ENCODE measurements at places on chromosomes 5 and 9.

GRCh38 chr5:7364226-7364875 is 31.6 kb upstream of the ADCY2 start:
- DNase-seq: no peak

- DNase-seq: no peak
Measured at GRCh38 chr5:58985311-58985710, 402.4 kb downstream of the RAB3C start.

DNA sequence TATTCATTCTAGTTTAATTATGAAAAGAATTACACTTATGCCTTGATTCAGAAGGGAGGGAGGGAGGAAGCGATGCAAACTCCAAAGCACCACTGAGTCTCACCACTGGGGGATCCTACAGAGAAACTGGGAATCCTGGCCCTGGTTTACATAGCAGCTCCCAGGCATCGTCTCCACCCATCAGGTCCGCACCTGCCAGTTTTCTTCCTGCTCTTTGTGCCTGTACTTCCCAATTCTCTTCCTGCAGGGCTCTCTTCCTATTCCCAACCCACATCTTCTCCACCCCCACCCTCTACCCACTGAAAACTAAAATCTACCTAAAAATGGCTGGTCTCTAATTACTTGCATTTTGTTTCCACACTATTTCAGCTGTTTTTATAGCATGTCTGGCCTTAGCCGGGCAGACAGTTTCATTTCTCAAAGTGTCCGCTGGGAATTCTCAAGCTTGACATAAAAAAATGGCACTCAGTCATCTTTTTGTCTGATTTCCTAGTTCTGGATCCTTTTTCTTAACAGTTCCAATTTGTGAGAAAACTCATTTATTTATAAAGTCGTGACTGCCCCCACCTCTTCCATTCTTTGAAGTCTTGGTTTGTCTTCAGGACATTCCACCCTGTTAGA is 1.6 kb upstream of the TNIP1 start:
- no peak for DNase-seq

DNA sequence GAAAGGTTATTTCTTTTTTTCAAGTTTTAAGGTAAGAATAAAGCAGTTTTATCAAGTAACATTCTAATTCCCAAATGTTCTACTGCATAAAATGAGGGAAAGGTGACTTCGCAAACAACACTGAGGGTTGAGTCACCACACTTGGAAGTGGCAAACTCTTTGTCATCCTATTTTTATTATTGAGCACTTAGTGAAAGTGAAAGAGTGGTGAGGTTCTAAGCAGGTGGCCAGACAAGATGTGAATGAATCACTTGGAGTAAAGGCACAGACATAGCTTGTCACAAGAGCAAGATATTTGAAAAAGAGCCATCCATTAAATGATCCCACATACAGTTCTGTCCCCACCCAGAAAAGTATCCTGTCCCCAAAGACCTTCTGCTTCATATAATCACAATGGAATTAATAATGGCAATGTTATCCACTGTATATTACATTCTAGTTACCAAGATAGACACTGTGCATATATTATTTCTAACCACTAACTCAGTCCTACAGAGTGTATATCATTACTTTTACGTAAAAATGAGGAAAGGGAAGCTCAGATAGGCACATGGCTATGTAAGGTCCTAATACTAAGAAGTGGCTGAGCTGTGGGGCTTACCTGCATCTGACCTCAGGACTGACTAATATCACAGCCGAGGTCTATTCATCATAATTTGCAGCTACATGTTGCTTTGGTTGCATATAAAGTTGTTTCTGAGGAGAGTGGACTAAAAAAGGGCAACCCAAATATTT is 730.4 kb upstream of the MEF2C start:
- no peak for DNase-seq

GRCh38 chr9:4106760-4107143 is 193.1 kb downstream of the GLIS3 start:
- no peak for DNase-seq

DNA sequence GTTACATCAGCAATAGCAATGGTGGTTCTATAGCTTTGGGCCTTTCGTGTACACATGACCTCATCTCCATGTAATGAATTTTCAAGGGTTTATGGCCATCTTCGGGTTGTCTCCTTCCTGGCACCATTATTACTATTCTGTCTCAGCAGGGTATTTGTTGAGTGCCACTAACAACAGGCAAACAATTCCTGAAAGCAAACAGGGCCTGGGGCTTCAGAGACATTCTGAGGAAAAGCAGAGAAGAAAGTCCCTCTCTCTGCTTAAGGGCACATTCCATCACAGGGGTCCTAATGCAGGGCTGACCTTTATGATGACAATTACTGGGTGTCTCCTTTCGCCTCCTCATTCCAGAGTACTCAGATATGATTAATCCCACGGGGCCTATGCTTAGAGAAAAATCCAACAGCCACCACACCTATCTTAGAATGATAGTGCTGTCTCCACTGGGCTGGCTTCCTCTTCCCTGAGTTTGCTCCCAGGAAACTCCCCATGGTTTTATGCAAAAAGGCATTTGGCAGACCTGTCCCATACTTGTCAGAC is 540.2 kb upstream of the ZNF462 start:
- no peak for DNase-seq

- no peak for DNase-seq
Measured at GRCh38 chr9:76321195-76321828, 72.9 kb downstream of the RFK start.

GRCh38 chr9:5579881-5580280 is 49.0 kb upstream of the RIC1 start:
- no peak for DNase-seq

DNA sequence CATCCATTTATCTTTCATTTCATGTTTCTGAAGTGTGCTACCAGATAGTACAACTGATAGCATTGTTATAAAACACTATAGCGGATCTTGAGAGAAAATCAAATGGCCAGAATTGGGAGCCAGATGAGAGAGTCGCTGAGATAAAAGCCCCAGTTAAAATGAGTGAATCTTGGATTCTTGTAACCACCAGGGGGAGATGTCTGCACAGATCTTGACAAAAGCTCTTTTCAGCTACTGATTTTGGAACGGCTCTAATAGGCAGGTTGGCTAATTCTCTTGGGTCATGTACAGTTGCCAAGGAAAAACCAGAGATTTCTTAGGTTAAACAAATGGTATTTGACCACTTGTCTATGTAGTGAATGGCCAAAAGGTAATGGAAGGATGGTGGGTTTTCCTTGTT is 21.7 kb downstream of the F2RL2 start:
- DNase-seq: no peak

DNA sequence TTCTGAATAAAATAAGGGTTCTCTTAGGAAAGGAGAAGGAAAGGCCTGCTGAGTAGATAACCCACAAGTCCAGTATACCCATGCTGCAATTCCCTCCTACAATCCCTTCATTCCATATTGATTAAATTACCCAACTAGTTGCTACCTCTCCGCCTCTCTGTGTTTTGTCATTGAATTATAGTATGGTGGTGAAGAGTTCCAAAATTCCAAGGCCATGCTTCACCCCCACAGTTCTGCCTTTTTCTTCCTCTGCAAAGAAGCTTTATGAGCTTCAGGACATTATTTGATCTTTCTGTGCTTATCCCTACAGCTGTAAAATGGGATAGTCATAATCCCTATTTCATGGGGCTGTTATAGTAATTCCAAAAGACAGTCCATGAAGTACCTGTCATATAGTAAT is 215.6 kb downstream of the ACTL7B start:
- DNase-seq: no peak

GRCh38 chr5:74556006-74556405 is 84.5 kb downstream of the ENC1 start:
- no peak for DNase-seq

DNA sequence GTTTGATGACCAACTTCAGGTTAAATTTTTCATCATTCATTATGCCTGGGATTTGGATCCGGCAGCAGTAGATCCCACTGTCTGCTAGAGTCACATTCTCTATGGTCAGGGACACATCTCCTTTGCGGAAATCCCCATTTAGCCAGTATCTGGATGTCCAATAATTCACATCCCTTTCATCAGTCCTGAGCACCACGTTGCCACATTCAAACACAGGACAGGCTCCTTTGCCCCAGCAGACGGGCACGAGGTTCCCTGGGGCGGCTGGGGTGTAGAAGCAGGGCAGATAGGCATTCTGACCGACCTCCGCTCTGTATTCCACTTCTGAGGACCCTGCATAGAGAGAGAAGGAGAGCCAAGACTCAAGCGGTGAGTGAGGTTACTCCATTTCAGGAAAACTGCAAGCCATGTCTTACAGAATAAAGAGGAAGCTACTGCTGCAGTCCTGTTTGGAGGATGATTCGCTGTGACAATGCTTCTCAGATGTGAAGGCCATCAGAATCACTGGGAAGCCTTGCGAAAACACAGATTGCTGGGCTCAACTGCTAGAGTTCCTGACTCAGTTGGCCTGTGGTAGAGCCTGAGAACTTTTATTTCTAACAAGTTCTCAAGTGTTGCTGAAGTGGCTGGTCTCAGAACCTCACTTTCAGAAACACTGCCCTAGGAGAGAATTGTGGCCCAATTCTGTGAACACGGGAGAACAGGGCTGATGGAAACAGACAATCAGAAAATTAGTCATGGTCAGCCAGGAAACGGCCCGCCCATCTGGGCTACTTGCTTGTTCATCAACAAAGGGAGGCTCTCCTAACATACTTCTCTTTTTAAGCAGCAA is 2.0 kb downstream of the HAVCR2 start:
- no peak for DNase-seq

DNA sequence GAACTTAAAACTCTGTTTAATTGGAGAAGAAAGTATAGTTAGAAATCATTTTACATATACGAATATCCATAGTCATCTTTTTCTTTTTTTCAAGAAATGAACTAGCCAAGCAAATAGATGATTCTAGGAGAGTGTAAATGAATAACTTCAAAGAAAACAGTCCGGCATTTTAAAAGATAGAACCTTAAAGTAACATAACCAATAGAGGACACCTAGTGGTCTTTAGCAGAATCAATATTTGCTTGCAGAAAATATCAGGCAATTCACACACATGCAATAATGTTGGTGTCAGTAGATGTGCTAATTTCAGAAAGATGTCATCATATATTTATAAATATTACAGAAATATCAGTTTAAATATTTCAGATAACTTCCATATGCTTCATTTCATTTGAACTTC is 57.1 kb downstream of the HCN1 start:
- no peak for DNase-seq

- DNase-seq: no peak
Measured at GRCh38 chr9:134919303-134919702, 1.6 kb upstream of the FCN1 start.

GRCh38 chr9:69149321-69149807 is 24.7 kb upstream of the TJP2 start:
- DNase-seq: no peak

GRCh38 chr9:21873540-21874221 is 71.2 kb downstream of the MTAP start:
- no peak for DNase-seq

GRCh38 chr5:170582644-170583330 is 79.0 kb downstream of the KCNIP1 start:
- no peak for DNase-seq

DNA sequence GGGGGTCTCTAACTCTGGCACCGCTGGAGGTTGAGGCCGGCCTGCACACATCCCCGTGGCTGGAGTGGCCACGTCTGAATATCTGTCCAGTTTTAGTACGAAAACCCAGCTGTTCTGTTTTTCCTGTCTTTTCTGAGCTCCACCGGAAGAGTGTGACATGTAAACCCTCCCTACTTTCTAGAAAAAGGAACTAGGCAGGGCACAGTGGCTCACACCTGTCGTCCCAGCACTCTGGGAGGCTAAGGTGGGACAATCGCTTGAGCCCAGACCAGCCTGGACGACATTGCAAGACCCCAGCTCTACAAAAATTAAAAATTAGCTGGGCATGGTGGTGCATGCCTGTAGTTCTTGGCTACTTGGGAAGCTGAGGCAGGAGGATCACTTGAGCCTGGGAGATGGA is 8.2 kb upstream of the PHYKPL start:
- no peak for DNase-seq
